ENCODE measurements at places on chromosomes 5 and 9.

DNA sequence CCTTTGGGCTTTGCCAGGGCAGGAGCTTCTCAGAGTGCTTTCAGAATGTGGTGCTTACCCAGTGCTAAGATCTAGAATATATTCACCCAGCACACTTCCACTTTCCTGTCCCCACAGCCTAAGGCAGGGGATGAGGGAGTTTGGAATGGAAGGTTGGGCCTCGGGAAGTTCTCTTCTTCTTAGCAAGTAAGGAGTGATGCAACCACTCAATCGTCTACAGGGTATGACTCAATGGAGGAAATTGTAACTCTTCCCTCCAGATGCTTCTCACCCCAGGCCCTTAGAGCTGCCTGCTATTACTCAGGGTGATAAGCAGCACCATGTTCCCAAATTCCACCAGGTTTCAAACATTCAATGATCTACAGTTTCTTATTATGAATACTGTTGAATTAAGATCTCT is 30.8 kb upstream of the AGGF1 start:
- DNase-seq = peak; percentile 84

GRCh38 chr9:105647595-105648349 is 14.5 kb upstream of the TAL2 start:
- no peak for DNase-seq

DNA sequence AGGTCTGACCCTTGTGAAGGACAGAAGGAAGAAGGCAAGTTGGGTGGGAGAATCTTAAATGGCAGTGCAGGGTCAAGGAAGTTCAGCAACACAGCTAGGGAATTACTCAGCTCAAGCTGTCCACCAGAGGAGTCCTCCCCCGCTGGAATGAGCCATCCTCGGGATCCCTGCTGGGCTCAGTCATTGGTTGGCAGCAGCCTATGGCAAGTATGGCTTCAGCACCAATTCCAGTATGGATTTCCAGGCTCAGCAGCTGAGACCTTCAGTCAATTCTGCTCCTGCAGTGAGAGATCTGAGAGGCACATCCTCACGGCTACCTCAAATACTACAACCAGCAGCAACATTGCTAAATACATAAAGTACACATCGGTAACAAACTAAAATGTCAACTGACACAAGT is 280.6 kb upstream of the PIK3R1 start:
- no peak for DNase-seq

DNA sequence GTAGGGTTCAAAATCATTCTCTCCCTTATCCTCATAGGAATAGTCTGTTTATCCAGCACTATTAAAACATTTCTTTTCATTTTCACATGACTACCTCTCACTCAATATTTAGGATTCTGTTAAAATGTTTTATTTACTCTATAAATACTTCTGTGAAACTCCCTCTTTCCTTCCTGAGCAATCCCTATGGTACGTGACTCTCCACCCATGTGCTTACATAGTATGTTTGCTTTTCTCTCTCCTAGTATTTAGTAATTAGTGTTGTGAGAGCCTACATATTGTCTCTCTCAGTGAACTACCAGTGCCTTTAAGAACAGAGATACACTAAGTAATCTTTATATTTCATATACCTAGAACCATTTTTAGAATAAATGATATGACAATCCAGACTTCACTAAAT is 46.0 kb downstream of the PTPRD start:
- DNase-seq = no peak

DNA sequence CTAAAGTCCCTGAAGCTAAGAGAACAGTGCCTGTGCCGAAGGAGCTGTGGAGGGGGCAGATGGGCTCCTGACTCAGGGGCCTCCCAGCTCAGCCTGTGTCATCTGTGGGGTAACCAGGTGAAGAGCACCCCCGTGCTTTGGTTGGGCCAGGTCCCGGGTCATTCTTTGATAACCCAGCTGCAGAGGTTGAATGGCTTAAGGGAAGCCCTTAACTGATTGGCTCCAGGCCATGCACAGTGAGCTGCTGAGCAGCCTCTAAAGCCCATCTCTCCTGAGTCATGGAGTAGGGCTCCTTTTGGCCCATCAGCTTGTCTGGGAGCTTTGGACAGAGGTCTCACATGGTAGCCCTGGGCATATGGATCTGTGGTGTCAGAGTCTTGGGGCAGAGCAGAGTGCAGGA is 28.7 kb downstream of the COL27A1 start:
- DNase-seq = no peak

- peak; percentile 51 for DNase-seq
These were observed 680.7 kb downstream of the PRR16 start for GRCh38 chr5:121144764-121145163.

- DNase-seq = no peak
These were observed 86.0 kb downstream of the TRIO start for GRCh38 chr5:14229181-14229580.

GRCh38 chr5:178606269-178606668 is 16.1 kb upstream of the COL23A1 start:
- DNase-seq = no peak

GRCh38 chr5:130939059-130939458 is 226.0 kb downstream of the HINT1 start:
- no peak for DNase-seq

DNA sequence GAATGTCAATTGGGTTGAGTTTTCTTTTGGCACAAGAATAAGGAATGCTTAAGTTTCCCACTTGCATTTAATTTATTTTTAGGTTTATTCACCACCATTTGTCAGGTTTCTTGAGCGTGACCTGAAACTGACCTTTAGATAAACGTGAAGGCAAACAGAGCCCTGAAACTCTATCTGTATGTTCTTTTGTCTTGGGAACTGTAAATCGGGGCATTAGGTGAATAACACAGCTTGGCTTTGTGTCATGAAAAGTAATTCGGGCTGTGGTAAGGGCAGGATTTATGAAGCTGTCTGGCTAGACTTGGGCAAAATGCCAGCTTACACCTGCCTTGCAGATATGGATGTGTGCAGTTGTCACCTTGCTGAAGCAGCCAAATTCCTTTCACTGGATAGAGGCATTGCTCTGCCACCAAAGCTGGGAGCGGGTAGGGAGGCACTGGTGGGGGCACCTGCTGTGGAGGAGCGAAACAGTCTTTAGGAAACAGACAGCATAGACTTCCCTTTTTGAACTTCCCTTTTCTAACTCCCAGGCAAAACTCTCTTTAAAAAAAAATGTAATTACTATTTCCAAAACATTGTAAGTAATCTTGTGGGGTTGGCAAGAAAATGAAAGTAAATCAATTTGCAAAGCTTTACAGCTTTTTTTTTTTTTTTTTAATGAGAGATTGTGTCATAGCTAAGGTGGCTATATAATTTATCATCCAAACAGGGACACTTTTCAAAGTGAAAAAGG is 545.2 kb downstream of the CSNK1G3 start:
- no peak for DNase-seq

DNA sequence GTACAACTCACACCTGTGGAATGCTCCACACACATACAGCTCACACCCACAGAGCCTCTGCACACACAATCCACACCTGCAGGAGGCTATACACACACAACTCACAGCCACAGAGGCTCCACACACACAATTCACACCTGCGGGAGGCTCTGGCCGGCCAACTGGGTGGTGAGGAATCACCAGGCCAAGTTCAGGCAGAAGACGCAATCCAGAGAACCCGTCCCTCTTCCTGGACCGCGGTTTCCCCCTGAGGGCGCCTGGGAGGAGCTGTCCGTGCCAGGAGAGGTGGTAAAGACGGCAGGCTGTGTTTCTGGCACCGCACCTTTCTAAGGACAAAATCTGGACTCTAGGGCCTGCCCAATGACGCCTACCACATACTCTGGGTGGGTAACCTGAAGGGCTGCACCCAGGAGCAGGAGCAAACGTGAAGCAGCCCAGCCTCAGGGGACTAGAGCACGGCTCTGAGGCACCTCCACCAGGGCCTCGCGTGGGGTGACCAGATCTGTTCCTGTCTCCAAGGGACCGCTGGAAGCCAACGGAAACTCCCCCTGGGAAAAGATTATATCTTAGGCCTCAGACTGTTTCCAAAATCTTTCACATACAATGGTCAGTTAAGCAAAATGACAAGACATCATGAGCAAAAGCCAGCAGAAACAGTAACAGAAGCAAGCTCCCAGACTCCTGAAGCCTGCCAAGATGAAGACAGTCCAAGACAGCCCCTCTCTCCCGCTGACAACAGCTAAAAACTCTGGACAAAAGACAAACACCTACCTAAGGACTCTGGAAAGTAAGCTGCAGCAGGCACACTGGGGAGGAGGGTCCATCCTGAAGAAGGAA is 16.9 kb downstream of the CAMSAP1 start:
- DNase-seq = no peak

- no peak for DNase-seq
These were observed 347.3 kb downstream of the KDM4C start for GRCh38 chr9:7105095-7105494.

DNA sequence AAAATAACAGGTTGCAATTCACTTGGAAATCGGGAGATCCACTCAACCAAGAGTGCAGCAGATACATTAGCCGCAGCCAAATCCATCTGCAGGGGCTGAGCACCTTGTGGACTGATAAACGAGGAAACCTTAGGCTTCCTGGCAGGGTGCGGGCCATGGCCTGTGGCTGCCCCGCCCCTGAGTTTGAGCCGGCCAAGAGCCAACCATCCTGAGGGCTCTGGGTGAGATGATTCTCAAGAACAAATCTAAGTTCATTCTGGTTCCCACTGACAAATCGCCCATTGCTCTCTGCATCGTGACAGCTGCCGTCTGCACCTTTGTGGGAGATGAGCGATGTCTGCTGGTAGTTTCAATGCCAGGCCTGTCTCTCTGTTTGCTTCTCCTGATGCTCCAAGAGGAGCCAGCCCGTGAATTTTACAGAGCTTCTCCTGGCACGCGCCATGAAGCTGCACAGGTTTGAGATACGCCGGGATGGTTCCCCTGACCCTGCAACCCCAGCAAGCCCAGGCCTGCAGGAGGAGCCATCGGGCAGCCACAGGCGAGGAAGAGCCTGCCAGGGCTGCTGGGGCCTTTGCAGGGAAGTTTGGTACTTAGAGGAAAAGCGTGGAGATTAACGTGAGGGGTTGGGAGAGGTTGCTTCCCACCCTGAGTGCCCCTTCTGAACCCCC is 154.0 kb downstream of the OLFM1 start:
- no peak for DNase-seq

DNA sequence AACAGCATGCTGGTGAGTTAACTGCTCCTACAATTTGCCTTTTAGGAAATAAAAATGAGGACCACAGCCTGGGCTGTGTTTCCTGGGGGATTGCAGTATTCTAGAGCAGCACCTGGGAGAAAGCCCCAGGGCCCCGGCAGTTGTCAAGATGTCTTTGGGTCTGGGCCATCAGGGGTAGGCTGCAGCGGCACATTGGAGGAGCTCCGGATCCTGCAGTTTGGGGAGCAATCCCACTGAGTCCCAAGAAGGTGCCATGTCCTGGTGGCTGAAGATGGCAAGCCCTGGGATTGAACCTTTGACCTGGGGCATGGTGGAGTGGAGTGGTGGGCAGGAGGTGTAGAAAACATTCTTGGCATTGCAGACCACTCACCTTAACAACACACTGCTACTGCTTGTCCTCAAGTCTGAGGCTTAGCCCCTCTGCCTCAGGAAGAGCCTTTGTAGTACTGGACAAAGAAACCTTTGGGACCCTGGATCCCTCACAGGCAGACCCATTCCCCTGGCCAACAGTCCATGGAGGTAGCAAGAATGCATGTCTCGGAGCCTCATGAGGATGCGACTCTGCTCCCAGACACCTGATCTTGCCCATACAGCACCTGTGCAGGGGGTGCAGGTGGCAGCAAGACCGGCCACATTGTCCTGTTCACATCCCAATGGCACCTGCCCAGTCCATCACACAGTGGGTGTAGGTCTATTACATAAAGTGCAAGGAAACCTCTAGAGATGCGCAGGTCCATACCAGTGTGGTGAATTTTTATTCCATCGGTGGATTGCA is 159.1 kb upstream of the IRX2 start:
- DNase-seq = no peak

GRCh38 chr5:141906972-141907371 is 16.7 kb upstream of the DELE1 start:
- DNase-seq = no peak

DNA sequence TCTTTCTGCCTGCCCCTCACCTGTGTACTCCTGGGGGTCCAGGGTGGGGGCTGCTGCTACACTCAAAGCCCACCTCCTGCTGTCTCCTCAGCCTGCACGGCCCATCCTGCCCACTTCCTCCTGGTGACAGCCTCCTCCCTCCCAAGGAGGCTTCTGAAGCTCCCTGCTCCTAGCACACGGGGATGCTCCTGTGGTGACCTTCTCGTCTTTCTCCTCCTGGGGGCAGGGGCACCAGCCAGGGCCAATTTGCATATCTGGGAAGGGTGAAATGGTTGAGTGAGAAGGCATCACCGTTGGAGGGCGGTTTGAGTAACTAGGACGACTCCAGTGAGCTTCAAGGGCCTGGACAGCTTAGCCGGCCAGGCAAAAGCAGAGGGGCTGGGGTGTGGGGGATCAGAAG is 51.9 kb upstream of the COL5A1 start:
- no peak for DNase-seq

DNA sequence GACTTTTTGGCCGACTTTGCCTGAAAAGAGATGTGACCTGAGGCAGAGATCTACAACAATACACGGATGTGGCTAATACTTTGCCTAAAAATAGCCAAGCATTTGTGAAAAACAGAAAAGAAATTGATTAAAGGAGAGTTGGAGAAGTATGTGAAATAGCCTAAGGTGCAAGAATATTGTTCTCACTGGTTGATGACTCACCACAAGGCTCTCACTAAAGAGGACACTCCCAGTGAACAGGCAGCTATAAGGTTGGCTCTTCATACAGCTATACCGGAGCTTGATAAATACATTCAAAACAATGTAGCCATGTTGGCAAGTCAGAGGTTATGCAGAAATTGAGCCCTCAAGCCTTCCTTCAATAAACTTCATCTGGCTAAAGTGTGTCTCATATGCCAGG is 317.2 kb upstream of the GRAMD2B start:
- DNase-seq = no peak

- peak; percentile 46 for DNase-seq
These were observed 176.9 kb upstream of the WWC1 start for GRCh38 chr5:168114444-168115017.

GRCh38 chr5:34464829-34465228 is 191.3 kb upstream of the RAI14 start:
- no peak for DNase-seq

- DNase-seq = no peak
These were observed 114.1 kb upstream of the ELL2 start for GRCh38 chr5:96075579-96076289.

DNA sequence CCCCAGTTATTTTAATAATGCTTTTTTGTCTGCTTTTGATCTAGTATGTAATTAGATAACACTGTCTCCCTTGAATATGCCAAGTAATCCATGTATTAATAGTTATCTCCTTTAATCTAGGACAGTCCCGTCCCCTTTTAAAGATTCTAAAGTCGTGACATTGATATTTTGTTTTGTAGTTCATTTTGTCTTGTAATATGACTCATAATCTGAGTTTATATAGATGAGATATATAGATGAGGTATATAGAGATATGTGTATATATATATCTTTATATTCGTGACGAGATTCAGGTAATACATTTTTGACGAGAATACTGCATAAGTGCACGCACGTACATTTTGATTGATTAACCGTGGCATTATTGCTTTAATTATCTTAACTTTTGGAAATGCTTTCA is 1.6 kb downstream of the SREK1 start:
- DNase-seq = no peak
